ENCODE measurements at places on chromosomes 3 and 15.

- no peak for DNase-seq
These were observed 579.3 kb upstream of the GRM7 start for GRCh38 chr3:6281662-6282061.

DNA sequence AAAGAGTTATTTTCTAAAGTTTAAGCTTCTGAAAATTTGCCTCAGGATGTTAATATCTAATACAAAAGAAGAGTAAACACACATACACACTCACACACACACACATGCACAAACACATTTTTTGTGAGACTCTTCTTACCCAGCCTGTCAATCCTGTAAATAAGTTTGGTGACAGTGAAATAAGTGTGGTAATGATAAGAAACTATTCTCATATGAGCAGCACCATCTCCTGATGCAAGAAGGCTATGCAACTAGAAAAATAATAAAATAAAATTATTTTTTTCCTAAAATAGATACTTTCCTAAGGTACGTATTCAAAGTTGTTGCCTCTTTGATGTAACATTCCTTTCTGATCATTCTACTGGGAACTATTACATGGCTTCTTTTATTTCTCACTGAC is 155.1 kb downstream of the MECOM start:
- DNase-seq = no peak

- DNase-seq = peak; percentile 18
These were observed 37.8 kb upstream of the USP3 start for GRCh38 chr15:63466378-63467192.

DNA sequence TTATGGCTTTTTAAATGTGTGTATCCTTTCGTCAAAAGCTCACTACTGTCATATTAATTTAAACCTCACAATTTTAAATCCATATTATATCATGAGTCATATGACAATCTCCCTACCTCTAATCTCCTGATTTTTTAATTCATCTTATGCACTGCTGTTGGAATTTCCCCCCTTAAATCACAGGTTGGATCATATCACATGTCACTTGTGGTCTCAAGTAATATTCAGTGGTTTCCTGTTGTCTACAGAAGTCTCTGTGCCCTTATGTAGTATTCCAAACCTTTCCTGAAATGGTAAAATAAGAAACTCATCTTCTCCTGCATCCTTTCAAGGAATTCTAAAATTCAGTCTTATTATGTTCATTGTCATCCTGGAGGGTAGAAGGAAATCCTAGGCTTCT is 116.0 kb upstream of the CBLB start:
- DNase-seq = no peak

GRCh38 chr15:88091444-88092016 is 165.0 kb downstream of the NTRK3 start:
- DNase-seq = no peak

DNA sequence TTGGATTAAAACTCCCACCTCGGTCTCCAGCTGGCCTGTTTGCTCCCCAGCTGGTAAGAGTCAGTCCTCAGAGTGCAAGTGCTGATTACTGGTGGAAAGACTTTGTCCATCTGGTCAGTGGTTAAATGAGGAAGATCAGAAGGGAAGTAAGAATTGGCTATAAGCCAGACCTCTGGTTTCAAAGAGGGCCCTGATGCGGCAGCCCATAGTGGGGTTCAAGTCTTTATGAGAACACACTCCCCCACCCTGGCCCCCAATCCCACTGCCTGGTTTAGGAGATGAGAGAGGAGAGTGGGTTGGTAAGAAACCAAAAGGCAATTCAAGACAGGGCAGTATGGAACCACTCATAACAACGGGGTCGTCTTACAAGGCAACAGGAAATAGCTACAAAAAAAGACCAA is 65.0 kb downstream of the FRMD4B start:
- peak; percentile 33 for DNase-seq

DNA sequence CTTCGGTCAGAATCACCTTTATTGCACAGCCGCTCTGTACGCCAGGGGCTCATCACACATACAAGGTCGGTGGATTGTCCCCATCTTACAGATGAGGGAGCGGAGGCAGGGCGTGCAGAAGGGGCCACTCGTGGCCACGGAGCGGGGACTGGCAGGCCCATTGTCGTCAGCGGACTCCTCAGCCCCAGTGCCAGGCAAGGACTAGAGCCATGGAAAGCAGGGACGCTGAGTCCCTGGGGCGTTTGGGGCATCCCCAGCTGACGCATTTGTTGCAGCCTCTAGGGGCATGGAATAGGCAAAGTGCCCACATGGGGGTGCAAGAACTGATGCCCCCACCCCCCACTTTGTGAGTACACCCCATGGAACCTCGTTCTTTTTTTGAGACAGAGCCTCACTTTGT is 29.8 kb upstream of the FURIN start:
- DNase-seq = no peak

GRCh38 chr3:138578141-138578540 is 15.9 kb downstream of the CEP70 start:
- no peak for DNase-seq

GRCh38 chr3:10759495-10759894 is 56.5 kb upstream of the SLC6A11 start:
- no peak for DNase-seq

DNA sequence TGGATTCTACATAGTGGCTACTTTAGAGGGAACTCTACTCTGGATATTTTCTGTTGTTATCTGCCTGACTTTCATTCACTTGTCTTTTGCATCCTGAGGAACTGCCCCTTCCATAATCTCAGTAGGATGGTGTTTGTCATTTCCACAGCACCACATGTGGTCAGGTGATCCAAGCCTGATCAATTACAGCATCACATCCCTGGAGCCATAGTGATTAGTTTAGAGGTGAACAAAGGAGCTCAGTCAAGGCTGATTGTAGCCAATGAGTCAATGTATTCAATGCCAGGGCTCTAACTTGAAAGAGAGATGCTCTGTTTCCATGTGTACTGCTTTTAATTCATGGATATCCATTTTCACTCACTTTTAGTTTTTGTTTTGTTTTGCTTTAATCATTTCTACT is 478.7 kb upstream of the ADAMTS9 start:
- DNase-seq = no peak

DNA sequence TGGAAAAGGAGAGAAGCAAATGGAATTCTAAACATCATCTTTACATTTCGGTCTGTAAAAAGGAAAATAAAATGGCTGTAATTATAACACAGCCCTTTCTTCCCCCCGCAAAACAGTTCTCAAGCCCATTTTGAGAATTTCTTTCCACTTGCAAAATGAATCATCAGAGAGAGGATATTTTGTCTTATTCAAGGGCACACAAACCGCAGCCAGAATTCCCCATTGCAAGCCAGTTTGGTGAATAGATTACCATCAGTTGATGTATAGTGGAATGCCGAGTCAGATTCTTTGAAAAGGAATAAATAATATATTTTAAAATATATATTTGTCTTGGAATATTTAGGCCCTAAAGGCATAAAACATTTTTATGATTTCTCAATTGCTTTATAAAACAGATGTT is 420.4 kb upstream of the SEMA6D start:
- DNase-seq = no peak

- DNase-seq = no peak
These were observed 3.7 kb downstream of the HHATL start for GRCh38 chr3:42698911-42699230.

- no peak for DNase-seq
These were observed 35.4 kb downstream of the TPRA1 start for GRCh38 chr3:127555108-127555507.

- no peak for DNase-seq
These were observed at the start of gene ANKRD63 for GRCh38 chr15:40282869-40283614. ANKRD63 (minus strand) TSS chr15:40283064; CDS start chr15:40282586, 478 bp downstream.

- DNase-seq = no peak
These were observed 3.0 kb upstream of the COL8A1 start for GRCh38 chr3:99635348-99635747.

DNA sequence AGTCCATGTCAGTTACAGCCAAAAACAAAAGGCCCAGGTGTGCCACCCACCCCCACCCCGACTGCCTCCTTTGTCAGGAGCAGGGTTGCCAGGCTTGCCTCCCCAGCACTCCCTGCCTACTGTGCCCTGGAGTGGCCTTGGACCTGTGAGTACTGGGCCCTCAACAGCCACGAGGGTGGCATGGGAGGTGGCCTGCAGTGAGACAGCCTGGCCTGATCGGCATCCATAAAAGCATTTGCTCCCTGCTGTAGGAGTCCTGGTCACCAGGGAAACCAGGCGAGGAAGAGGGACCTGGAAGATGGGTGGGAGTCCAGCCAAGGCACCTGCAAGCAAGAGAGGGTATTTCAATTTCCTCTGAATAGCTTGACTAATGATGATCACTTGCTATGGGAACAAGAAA is 56.4 kb upstream of the KCNMB2 start:
- no peak for DNase-seq

- DNase-seq = no peak
These were observed 134.1 kb upstream of the ARPP21 start for GRCh38 chr3:35505181-35505580.

GRCh38 chr3:115833074-115833473 is 209.8 kb downstream of the GAP43 start:
- no peak for DNase-seq

GRCh38 chr15:77527831-77528231 is 104.9 kb downstream of the LINGO1 start:
- no peak for DNase-seq

GRCh38 chr15:37792351-37792750 is 142.1 kb upstream of the TMCO5A start:
- DNase-seq = no peak

- DNase-seq = no peak
These were observed 455.5 kb downstream of the ERC2 start for GRCh38 chr3:56012721-56013120.

DNA sequence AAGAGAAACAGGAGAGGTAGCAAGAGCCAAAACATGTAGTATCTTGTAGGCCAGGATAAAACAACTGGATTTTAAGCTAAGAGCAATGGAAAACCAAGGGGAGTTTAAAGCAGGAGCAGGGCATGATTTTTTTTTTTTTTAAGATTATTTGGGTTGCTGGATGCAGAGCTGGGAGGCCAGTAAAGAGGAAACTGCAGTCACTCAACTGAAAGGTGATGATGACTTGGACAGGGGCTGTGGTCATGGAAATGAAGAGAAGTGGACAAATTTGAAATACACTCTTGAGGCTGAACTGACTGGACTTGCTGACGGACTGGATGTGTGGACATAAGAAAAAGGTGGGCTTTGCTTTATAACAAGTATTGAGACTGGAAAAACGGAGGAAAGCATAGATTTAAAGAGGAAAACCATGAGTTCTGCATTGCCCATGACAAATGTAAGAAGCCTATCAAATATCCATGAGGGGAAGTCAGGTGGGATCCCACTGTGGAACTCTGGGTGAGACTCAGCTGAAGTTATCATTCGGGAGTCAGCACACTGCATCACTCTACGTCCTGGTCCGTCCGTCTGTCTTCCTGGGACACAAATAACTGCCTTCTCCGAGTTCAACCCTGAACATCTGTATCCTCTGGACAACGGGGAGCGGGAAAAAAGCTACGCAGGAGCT is 688 bp downstream of the XPC start:
- no peak for DNase-seq

DNA sequence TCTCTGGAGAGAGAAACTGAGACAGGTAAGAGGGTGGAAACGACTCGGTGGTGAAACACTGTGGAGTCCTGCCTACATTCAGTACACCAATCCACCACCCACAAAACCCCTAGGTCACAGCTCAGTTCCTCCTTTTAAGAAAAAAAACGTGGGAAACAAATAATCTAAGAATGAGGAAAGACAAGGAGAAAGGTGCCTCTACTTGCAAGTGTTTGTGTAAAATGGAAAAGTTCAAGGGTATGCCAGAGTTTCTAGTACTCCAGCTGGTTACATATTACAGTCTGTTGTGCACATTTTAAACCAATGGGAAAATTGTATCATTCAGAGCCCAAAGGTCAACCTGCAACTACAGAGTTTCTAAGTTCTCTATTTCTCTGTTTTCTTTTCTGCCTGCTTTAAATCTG is 32.2 kb downstream of the HGD start:
- DNase-seq = no peak

- DNase-seq = no peak
These were observed 13.6 kb downstream of the TMOD3 start for GRCh38 chr15:51842852-51843737.

GRCh38 chr3:127884041-127884440 is 31.0 kb upstream of the KBTBD12 start:
- DNase-seq = no peak

DNA sequence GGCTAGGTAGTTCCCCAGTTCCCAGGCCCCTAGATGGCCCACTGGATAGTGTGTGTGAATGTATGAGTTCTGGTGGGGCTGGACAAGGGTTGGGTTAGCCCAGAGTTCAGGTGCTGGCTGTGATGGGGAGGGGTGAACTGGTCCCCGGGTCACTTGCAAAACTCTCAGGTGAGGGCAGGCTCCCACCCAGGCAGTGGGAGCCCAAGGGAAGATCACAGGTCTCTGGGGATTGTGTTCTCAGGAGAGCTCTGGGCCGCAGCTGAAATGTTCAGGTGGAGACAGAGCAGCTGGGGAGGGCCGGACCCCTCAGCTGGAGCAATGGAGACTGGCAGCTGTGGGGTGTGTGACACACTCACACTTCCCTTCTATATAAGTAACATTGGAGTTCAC is 12.8 kb upstream of the FAM98B start:
- no peak for DNase-seq

DNA sequence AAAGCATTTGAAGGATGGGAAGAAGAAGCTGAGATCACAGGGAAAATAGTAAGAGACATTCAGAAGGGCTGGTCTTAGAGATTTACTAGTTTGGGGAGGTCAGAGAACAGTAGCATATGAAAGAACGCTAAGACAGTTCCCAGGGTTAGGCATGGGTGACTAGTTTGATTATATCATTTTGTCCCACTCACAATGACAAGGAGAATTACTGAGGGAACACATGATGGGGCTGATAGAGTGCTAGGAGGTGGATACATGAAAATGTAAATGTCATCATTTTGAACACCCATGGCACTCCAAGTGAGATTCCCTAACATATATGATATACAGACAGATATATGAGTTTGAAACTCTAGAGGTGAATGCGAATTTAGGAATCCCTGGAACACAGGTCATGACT is 9.3 kb upstream of the TARS3 start:
- DNase-seq = no peak

- no peak for DNase-seq
These were observed 34.4 kb downstream of the PRR20G start for GRCh38 chr3:127253491-127253890.

- DNase-seq = no peak
These were observed 35.3 kb downstream of the KLF13 start for GRCh38 chr15:31361764-31362515.

- DNase-seq = no peak
These were observed 1.7 kb downstream of the PRTG start for GRCh38 chr15:55740981-55741832.

DNA sequence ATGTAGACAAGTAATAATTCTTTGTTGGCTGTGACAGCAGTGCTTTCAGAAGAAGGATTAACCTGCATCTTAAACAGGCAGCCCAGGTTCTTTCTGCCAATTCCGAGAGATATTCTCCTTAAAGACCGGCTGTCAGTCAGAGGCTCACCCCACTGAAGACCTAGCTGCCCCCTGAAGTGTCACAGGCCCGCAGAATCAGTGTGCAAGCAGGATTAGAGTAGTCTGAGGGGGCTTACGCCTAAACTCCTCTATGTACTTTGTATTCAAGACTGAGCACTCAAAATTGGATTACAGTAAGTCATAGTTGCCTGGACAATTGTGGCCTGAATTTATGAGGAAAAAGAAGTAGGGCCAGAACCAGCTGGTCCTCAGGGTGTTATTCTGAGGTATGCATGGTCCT is 342.9 kb downstream of the CLSTN2 start:
- DNase-seq = no peak

GRCh38 chr15:68555679-68556037 is 23.1 kb upstream of the CORO2B start:
- DNase-seq = no peak
